Amygdala (tissue), 56 donors: ENCODE measurements at places on chromosomes 6 and 20.

- DNase-seq: no peak
These were observed 14.0 kb upstream of the APMAP start for GRCh38 chr20:25006431-25007167.

DNA sequence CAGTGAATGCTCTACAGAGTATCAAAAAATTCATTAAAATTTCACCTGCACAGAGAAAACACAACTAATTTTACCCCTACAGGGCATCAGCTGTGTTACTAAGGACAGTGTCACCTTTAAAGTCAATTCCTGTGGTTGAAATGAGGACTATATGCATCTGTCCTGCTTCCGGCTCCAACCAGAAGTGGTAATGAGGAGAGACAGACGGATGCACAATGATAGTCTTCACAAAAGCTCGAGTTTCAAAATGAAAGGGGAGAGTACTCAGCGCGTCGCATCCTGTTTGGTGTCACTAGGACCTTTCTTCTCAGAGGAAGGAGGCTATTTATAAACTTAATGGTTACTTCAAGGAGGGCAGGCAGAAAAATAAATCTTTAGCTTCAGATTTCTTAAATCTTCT is 86.5 kb downstream of the LYRM4 start:
- peak; percentile 8 for DNase-seq

GRCh38 chr20:39983183-39983582 is 705.9 kb downstream of the MAFB start:
- DNase-seq: no peak

DNA sequence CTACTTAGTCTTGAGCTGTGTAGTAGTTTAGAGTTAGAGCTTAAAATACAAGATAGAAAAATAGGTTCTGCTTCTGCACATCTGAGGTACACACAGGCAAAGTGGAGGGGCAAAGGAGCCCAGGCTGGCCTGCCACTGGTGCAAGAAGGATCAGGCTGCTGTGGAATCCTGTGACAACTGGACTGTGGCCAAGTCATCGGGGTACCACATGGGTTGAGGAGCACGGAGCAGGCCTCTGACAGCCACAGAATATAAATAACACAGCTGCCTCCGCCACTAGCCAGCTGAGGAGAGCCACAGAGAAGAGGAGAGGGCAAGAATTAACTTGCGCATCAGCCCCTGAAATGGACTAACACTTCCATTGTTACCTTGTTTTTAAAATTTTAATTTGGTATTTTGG is 206.0 kb upstream of the MARCKS start:
- peak; percentile 57 for DNase-seq

- DNase-seq: no peak
These were observed 4.4 kb downstream of the CSNK2A1 start for GRCh38 chr20:539191-539590.

- no peak for DNase-seq
These were observed 16.2 kb upstream of the TGM2 start for GRCh38 chr20:38181207-38181801.

GRCh38 chr6:6007366-6008088 is 802 bp upstream of the NRN1 start:
- no peak for DNase-seq

- DNase-seq: peak; percentile 10
These were observed 2.3 kb downstream of the RNF114 start for GRCh38 chr20:49938173-49939163.

- no peak for DNase-seq
These were observed 364.3 kb upstream of the ID4 start for GRCh38 chr6:19472850-19473249.

GRCh38 chr20:62596921-62597320 is 45.4 kb upstream of the SLCO4A1 start:
- DNase-seq: no peak

- DNase-seq: no peak
These were observed at the start of gene PDE10A for GRCh38 chr6:165662749-165663376. Gene PDE10A, minus strand, starts transcription at chr6:165663241. Its CDS starts 430 bp downstream, at chr6:165662811.

DNA sequence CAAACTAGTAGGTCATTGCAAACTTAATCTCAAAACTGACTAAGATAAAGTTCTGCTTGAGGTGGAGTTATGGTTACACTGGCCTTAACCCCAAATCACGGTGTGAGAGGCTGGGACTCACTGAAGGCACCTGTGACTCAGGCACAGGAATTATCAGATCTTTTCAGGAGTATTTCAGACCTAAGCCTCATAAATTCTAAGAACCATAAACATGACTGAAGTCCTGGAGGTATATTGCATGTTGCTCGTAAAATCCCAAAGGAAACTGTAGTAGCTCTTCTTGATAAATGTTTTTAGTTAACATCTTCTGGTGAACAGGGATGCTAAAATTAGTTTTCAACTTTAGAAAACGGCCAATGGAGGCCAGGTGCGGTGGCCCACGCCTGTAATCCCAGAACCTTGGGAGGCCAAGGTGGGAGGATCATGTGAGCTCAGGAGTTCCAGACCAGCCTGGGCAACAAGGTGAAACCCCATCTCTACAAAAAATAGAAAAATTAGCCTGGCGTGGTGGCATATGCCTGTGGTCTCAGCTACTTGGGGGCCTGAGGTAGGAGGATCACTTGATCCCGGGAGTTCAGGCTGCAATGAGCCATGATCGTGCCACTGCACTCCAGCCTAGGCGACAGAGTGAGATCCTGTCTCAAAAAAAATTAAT is 36.5 kb downstream of the DZANK1 start:
- no peak for DNase-seq

GRCh38 chr20:5463007-5463686 is 146.4 kb upstream of the PROKR2 start:
- no peak for DNase-seq

GRCh38 chr20:34754611-34755010 is 50.5 kb downstream of the TP53INP2 start:
- DNase-seq: no peak

- DNase-seq: no peak
These were observed 184.2 kb upstream of the MAN1A1 start for GRCh38 chr6:119533603-119534279.

DNA sequence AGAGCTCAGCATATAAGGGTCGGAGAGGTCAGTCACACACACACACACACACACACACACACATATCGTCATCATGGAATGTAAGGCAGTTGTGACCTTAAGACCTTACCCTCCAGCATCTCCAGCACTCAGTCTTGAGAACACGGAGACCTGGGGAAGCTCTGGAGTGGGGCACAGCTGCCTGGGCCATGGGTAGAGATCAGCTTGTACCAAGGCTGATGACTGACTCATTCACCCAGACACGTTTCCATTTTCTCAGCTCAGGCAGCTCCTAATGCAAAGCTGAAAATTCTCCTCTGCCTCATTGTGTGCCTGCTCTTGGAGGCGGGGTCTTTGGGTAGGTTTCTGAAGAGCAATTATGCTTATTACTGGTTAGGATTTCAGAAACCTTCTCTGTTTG is 38.3 kb upstream of the PDYN start:
- no peak for DNase-seq

- DNase-seq: no peak
These were observed 1190.5 kb upstream of the EYS start for GRCh38 chr6:66897576-66897975.

DNA sequence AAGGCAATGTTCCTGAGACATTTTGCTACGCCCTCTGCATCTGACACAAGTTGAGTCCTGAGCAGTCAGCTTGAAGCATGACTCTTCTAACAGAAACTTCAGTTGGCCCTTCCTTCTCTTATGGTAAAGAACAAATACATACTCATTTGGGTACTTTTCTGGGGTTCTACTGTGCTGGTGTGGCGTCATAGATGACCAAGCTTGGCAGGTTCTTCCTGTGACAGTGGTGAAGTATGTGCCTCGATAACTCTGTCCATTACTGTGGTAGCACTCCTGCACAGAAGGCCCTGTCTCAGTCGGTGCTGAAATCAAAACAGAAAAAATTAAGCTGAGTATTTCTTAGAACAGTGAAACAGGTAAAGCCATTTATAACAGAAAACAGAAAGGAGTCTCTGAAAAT is 152.5 kb downstream of the SLC22A3 start:
- no peak for DNase-seq

- no peak for DNase-seq
These were observed 44.1 kb downstream of the NHSL1 start for GRCh38 chr6:138454981-138455706.

- no peak for DNase-seq
These were observed 642.1 kb upstream of the NRSN1 start for GRCh38 chr6:23483896-23484295.

- no peak for DNase-seq
These were observed 191.3 kb downstream of the ESR1 start for GRCh38 chr6:151998784-151999183.

DNA sequence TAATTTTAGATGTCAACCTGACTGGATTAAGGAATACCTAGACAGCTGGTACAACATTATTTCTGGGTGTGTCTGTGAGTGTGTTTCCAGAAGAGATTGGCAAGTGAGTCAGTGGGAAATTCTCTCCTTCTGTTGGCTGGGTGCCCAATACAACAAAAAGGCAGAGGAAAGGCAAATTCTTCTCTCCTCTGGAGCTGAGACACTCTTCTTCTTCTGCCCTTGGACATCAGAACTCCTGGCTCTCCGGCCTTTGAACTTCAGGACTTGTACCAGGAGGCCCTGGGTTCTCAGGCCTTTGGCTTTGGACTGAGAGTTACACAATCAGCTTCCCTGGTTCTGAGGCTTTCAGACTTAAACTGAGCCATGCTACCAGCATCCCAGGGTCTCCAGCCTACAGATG is 7.8 kb upstream of the BTN3A1 start:
- DNase-seq: no peak

DNA sequence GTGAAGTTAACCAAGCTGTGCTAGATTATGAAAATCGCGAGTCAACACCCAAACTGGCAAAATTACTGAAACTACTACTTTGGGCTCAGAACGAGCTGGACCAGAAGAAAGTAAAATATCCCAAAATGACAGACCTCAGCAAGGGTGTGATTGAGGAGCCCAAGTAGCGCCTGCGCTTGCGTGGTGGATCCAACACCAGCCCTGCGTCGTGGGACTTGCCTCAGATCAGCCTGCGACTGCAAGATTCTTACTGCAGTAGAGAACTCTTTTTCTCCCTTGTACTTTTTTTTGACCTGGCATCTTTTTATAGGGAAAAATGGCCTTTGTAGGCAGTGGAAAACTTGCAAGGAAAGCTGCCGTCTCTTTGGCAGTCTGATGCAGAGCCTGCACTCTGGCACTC is 6.8 kb downstream of the GID8 start:
- no peak for DNase-seq

GRCh38 chr6:45983062-45983461 is 32.6 kb downstream of the CLIC5 start:
- no peak for DNase-seq

DNA sequence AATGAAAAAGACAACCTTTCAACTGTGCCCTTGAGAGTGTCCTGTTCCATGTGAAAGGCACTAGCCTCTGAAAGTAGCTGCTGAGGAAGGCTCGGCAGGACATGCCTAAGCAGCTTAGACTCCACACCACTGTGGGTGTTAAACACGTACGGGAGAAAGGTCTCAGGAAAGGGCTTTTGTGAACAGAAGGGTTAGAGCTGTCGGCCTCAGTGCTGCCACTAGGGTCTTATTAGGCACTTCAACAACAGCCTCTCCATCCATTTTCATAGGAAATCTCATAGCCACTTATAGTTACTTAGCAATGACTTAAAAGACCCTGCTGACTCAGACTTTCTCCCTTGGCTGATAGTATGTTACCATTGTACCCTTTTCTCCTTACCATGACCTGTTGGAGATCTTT is 662.8 kb downstream of the TBC1D32 start:
- DNase-seq: no peak

GRCh38 chr6:105988812-105989577 is 97.1 kb upstream of the PRDM1 start:
- no peak for DNase-seq

DNA sequence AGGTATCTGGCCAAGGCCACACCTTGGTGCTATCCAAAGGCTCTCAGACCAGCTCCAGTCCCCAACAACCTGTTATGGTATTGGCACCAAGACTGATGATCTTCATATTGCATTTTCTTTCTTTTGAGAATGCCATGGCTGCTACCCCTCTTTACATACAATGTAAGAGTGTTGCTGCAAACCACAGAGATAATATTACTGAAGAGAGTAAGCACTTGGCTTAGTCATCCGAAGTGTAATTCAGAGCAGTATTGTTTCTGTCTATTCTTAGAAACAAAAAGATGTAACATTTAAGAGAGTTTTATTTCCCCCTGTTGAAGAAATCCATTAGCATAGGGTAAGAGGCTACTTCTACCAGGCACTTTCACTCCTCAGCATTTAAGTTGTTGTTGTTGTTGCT is 212.5 kb downstream of the C6orf118 start:
- no peak for DNase-seq

DNA sequence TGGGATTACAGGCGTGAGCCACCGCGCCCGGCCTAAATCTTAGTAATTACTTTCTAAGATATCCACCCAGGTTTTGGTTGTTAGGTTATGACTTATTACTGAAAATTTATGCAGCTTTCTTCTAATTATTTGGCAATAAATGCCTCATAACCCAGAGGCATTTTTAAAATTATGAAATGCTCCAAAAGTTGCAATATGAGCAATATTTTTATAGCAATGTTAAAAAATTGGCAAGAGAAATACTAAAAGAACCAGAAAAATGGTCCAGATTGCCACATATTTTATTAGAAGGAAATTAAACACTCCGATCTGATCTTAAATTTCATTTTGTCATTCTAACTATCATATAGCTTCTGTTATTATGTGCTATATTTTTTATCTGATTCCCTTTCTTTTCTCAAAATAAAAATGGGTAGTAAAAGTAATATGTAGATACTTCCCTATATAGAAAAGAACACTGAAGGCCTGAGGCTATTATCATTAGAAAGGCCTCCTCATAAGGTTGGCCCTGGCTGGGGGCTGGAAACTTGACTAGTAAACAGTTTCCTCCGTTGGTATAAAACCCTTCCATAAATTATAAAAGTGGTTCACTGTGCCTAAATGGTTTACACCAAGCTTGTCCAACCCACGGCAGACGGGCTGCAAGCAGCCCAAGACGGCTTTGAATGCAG is 22.1 kb downstream of the BLOC1S5 start:
- DNase-seq: no peak

GRCh38 chr6:24358219-24358821 is 461 bp upstream of the DCDC2 start:
- DNase-seq: no peak

DNA sequence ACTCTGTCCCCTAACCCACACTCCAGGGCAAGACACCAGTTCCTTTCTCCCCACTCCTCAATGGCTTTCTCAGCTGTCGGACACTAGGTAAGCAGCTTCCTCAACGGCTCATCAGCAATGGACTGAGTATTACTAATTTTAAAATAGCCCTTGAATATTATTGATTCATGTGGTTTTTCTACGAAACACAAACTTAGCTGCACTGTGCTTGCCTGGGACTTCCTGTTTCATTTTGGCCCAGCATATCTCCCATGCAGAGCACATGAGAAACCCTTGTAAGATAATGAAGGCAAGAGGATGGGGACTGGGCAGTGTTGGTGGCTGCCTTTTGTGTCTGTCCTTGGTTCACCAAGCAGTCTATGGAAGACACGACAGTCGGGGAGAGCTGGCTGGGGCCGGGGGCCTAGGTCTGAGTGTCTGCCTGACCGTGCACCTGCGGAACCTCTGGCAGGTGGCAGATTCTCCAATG is 48.9 kb downstream of the RNASET2 start:
- no peak for DNase-seq

GRCh38 chr6:3220366-3220765 is 7.1 kb downstream of the TUBB2B start:
- DNase-seq: no peak
